ENCODE measurements at places on chromosomes 11 and 22.

GRCh38 chr11:1573903-1574237, 1.8 kb upstream of the DUSP8 start:
- DNase-seq, result no peak

GRCh38 chr22:36546932-36547331, 18.0 kb upstream of the EIF3D start:
- DNase-seq, result no peak

GRCh38 chr11:134724779-134725140, 312.7 kb upstream of the B3GAT1 start:
- no peak for DNase-seq

DNA sequence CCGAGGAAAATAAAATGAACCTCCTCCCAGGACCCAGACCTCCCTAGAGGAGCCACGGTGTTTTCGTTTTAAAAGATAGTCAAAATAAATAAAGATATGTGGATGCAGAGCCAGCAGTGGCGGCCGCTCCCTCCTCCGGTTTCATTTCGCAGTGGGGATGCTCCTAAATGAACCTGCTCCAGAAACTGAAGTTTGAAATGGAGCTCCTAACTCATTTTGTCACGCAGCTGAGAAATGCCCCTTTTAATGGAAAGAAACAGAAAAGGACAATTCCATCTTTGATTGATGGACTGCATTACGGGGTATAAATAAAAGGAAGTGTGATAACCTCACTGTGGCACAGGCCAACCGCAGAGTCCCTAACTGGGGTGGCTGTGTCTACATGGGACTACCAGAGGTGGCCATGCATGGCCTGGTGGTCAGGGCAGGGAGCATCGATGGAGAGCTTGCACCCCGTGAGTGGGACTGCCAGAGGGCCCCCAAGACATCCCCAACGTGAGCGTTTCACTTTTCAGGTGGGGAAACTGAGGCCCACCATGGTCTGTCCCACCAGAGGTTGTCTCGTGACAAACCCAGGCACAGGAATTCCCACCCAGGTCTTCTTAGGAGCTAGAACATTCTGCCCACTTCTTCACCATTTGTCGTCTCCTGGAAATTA, 426.6 kb downstream of the BRD1 start:
- no peak for DNase-seq

DNA sequence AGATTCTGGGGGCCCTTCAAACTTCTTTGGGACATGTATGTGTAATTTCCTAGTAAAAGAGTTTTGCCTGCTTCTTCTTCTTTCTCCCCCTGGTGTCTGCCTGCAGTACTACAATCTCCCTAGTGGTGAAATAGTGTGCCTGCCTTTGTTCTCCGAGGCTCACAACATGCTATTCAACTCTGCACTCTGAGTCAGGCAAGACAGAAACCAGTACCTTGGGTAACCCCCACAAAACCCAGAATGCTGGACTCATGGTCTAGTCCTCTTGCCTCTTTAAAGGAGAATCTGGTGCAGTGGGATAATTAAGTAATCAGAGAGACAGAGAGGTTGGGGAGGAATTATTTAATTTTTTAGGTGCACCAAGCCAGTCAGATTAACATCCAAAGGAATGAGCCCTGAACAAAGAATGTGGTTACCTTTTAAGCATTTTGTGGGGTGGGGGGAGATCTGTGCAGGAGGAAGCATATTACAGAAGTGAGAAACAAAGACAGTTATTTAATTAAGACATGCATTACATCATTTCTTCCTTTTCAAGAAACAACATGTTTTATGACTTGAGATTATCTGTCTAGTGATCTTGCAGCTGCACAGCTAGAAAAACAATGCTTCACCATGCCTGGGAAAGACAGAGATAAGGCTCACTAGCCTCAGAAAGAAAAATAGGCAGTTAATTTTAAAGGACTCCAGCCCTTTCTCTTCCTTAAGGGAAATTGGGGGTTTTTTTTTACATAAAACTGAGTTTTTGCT, 11.0 kb upstream of the MS4A6A start:
- DNase-seq, result peak; percentile 38

All from CD4-positive, alpha-beta T cell treated with Interleukin-6 at 100 ng/mL for 8 hours (primary cell).